ENCODE measurements at places on chromosomes 3 and 15. TPM values are rescaled to one million over a fixed set of nuclear protein-coding genes. Genes with fewer than 3 reads are reported as not detected.

The PRICKLE2 gene
- 7.5 TPM for total RNA-seq

The KIF7 gene
- total RNA-seq, result 12.8 TPM

The COL6A5 gene
- not detected for total RNA-seq

The ROPN1 gene
- 0.18 TPM for total RNA-seq
